ENCODE measurements at places on chromosomes 3 and 15. TPM values are rescaled to one million over a fixed set of nuclear protein-coding genes. Genes with fewer than 3 reads are reported as not detected.

The XIRP1 gene
- not detected for total RNA-seq

The GOLGA8T gene
- total RNA-seq, result not detected

The CDHR4 gene
- total RNA-seq, result 9.6 TPM

The NUP210 gene
- total RNA-seq, result 22.2 TPM

The CCDC39 gene
- total RNA-seq, result 2.2 TPM

The MTFMT gene
- total RNA-seq, result 15.7 TPM

The GP9 gene
- total RNA-seq, result 2.6 TPM

The LIPC gene
- 1.0 TPM for total RNA-seq

The LMCD1 gene
- 93.6 TPM for total RNA-seq

The EOMES gene
- total RNA-seq, result 1.9 TPM

The TEX55 gene
- not detected for total RNA-seq

GRCh38 chr3:177781686-177782161 is 584.4 kb upstream of the TBL1XR1 start:
- DNase-seq, result peak; percentile 43

DNA sequence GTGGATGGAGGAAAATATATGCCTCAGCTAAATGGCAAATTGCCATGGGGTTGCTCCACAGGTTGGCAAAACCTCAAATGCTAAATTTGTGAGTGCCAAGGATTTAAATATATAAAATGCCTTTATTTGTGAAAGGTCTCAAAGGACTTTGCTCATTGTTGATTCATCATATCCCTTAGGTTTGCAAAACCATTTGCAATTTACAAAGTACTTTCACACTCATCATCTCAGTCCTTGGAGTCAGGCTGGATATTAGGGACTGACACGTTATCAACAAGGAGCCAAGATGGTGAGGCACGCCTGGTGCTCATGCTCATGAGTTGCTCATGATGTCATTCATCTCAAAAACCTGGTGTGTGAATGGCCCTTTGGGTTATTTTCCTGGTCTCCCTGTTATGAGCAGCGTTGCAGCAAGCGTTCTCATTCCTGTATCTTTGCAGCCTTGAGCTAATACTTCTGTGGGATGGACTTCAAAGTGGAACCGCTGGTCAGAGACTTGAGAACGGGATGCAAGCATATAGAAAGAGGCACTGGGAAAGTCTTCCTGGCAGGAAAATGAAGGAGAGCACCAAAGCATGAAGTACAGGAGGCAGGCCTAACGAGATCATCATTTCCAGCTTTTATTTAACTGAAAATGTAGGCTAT is 66.0 kb downstream of the MYO1E start:
- DNase-seq, result no peak

DNA sequence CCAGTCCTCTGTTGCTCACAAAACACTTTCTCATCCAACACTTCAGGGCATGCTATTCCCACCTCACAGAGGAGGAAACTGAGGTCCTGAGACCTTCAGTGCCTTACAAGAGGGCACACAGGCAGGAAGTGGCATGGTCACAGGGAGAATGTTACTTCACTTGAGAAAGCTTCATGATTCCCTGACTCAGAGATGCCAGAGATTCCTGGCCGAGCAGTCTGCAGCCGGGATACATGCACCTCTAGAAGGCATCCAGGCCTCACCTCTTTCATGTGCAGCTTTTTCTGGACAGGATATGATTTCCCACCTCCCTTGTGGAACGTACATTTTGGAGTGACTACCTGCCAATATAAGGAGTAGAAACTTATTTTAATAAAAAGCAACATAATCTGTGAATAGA is 2.8 kb upstream of the SST start:
- no peak for DNase-seq

GRCh38 chr3:132001999-132002398 is 32.8 kb downstream of the CPNE4 start:
- DNase-seq, result no peak

DNA sequence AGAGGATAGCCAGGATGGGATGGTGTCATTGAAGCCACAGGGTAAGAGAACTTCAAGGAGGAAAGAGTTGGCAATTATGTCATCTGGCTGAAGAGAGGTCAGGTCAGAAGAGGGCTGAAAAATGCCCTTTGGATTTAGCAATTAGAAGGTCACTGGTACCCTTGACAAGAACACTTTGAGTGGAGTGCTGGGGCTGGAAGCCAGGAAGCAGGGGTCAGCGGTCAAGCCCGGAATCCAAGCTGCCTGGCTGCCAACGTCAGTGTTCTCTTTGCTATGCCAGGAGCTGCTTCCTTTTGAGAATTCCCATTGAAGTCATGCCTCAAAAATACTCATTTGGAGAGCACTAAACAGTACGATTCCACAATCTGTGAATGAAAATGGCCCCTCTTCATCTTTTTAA is 386.5 kb downstream of the SHQ1 start:
- DNase-seq, result peak; percentile 63

GRCh38 chr3:49869525-49870126 is at the start of gene CAMKV:
CAMKV (minus strand) TSS chr3:49869906; CDS start chr3:49862388, 7,518 bp downstream.
- DNase-seq, result no peak

DNA sequence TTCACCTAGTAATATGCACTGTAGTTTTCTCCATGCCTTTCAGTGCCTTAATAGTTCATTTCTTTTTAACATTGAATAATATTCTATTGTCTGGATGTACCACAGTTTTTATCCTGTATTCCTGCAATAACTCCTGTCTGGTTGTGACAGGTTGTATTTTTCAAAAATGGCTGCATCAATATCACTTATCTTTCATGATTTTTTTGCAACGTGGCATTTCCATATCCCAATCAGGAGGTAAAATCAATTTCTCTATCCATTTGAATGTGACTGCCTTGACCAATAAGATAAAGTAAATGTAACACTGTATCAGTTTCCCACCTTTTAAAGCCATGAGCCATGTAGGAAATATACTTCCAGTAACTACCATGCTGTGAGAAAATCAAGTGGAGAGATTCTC is 27.5 kb upstream of the EPHA3 start:
- no peak for DNase-seq

DNA sequence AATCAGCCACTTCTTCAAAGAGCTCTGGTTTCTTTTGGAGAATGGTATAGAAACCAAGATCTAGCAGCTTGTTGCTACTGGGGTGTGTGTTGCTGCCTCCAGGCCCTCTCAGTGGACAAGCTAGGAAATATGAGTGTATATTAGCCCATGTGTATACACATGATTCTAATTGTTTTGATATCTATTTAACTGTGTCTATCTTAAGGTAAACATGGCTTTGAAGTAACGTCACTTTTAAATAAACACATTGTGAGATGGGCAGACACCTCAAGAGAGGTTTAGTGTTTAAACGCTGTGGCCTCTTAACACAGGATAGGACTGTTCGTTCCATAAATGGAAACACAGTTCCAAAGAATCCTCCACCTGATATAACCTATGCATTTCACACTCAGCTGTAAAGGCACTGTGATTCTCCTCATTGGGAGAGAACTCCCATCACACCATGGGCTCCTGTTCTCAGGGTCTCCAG is 87.0 kb downstream of the GMPS start:
- DNase-seq, result no peak

DNA sequence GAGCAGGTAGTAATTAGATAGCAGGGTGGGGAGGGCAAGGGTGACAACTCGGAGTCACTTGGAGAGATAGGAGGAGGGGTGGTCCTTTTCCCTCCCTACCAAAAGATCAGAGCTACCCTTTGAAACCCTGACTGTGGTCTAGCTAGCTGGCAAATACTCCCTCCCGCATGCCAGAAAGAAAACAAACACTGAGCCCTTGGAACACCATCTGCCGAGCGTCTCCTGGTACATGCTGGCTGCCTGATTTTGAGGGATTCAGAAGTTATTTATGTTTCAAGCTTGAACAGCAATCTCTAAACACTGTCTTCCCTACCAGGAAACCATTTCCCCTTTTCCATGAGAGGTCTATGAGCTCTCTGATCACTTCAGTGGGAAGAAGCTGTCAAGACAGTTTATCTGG is 291.6 kb upstream of the CFAP20DC start:
- DNase-seq, result no peak

GRCh38 chr15:41921167-41921566 is 27.3 kb upstream of the SPTBN5 start:
- no peak for DNase-seq

DNA sequence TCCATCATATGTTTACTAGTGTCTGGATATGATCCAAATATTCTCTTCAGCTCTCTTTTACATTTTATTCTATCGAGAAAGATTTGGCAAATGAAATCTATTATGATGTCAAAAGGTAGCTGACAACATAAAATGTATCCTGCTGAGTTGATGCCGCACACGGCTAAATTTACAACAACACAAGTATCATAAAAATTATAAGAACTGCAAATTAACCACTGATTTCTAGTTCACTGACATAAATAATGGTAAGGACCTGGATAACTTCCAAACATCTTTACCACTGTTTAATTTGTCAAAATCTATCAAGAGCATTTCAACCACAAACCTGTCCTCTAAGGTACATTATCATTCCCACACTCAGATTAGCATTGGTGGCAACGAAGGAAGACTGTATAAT is 244.5 kb downstream of the FOXP1 start:
- DNase-seq, result no peak

DNA sequence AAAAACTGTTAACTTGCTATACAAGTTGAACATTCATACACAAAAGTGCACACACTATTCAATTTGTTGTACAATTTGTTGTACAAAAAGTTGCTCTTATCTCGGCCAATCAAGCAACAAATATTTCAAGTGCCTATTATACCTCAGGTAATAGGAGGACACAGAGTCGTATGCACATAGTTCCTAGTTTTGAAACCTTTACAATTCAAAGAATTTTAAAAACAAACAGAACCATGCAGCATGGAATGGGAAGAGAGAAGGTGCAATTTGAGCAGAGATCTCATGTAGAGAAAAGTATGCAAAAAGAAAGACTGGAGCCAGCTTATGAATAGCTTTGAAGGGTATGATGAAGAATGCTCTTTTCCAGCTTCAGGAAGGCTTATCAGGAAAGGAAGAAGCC is 46.5 kb upstream of the ARPP19 start:
- no peak for DNase-seq

- no peak for DNase-seq
These were observed 1.4 kb upstream of the FOXB1 start for GRCh38 chr15:60002528-60003218.

- no peak for DNase-seq
These were observed 13.6 kb downstream of the PRKCD start for GRCh38 chr3:53174346-53175250.

GRCh38 chr3:2477620-2478019 is 379.0 kb downstream of the CNTN4 start:
- DNase-seq, result no peak

- DNase-seq, result no peak
These were observed 17.3 kb upstream of the ATP13A3 start for GRCh38 chr3:194504146-194504545.

DNA sequence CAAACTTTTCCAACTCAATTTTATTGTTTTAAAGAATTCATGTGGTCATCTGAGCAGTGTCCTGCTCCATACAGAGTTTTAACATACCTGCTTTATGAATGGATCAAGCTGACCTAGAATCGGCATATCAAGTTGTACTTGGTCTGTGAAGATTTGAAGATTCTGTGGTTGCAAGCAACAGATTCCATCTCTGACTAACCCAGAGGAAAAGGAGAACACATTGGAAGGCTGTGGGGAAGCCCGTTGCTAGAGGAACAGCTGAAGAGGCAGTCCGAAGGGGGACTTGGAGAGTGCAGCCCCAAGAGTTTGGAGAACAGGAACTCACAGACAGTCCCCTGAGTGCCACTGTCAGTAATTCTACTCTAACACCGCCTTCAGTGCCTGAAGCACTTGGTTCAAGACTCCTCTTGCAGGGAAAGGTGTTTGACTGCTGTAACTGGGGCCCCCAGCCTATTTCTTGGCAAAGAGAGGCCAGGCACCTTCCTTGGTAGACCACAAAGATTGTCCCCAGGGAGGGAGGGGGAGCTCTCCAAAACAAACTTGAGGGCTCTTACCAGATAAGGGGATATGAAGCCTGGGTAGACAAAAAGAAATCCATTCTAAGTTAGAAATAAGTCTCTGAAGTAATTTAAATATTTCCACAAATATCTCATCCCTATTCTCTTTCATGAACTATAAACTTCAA is 88.8 kb downstream of the LARS2 start:
- no peak for DNase-seq

DNA sequence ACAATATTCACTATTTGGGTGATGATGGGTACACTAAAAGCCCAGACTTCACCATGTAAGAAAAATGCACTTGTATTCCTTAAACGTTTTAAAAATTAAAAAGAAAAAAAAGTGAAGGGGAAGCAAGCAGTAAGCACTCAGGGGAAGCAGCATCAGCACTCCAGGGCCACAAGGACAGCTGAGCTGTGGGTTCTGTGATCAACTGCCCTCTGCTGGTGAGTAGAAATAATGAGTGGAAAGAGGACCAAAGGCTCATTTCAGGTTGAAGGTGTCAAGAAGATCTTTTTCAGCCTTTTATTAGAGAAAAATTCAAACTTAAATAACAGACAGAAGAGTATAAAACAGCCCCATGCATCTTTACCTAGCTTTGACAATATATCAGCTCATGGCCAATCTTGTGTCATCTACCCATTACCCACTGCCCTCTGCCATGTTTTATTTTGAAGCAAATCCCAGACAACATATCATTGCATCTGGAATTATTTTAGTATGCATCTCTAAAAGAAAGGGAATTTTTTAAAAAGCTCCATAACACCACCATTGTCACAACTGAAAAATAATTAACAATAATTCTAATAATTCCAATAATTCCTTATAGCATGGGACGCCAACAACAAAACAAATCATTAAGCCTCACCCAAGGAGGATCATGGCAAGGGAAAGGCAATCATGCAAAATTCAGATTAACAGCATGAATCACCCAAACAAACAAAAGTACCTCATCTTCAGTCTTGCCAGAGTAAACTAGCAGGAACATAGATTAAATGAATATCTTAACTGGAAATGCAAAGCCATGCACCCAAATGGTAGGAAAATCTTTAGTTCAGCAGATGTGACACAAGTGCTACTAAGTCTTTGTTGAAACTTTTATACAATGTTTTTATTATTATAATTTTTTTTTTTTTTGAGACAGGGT is 42.5 kb downstream of the TAMM41 start:
- peak; percentile 53 for DNase-seq

- peak; percentile 56 for DNase-seq
These were observed 38.6 kb downstream of the CLEC3B start for GRCh38 chr3:45064512-45065372.
